Muscle of leg (tissue), 16 donors: ENCODE measurements at places on chromosomes 13 and 19.

DNA sequence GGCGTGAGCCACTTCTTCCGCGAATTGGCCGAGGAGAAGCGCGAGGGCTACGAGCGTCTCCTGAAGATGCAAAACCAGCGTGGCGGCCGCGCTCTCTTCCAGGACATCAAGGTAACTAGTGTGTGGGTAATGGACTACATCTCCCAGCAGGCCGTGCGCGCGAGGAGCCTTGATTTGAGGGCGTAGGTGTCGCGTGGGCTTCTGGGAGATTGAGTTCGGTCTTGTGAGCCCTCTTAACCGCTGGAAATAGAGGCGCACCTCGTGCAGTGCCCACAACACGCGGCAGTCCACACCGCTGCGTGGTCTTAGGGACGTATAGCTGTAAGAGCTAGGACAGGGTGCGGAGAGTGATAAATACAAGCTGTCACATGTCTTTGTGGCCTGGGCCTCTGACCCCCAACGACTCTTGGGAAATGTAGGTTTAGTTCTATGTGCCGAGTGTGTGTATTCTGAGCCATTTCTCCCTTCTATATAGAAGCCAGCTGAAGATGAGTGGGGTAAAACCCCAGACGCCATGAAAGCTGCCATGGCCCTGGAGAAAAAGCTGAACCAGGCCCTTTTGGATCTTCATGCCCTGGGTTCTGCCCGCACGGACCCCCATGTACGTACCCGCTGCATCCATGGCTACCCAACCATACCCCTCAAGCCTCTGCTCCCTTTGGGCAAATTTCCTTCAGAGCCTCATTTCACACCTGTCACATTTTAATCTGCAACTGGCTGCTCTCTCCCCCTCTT is 864 bp downstream of the FTL start:
- peak; percentile 95 for DNase-seq

- DNase-seq, result peak; percentile 3
These were observed 1.3 kb upstream of the ZNF30 start for GRCh38 chr19:34925278-34925855.

- DNase-seq, result no peak
These were observed 22.2 kb downstream of the DCLK1 start for GRCh38 chr13:36108954-36109353.

DNA sequence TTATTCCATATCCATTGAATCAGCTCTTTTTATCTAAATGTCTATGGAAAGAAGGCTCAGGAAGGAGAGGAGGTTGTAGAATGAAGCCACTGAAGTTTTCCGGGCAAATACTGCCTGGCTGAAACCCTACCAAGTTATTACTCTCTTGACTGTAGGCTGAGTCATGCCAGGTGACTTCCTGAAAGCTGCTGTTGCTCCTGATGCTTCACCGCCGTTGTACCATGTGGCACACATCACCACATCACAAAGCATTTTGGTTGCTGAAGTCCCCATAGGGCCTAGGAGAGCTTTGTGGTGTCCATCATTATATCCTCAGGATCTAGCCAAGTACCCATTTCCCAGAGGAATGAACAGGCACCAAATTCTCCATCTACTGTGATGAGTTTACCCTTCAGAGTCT is 11.1 kb upstream of the TDRD12 start:
- no peak for DNase-seq

GRCh38 chr19:30431591-30431990 is 59.4 kb downstream of the ZNF536 start:
- no peak for DNase-seq

- DNase-seq, result peak; percentile 57
These were observed 8.7 kb downstream of the SBK2 start for GRCh38 chr19:55528030-55528803.

GRCh38 chr13:60407095-60407494 is 10.1 kb downstream of the TDRD3 start:
- DNase-seq, result no peak

GRCh38 chr13:112795277-112795676 is 105.4 kb downstream of the ATP11A start:
- no peak for DNase-seq

DNA sequence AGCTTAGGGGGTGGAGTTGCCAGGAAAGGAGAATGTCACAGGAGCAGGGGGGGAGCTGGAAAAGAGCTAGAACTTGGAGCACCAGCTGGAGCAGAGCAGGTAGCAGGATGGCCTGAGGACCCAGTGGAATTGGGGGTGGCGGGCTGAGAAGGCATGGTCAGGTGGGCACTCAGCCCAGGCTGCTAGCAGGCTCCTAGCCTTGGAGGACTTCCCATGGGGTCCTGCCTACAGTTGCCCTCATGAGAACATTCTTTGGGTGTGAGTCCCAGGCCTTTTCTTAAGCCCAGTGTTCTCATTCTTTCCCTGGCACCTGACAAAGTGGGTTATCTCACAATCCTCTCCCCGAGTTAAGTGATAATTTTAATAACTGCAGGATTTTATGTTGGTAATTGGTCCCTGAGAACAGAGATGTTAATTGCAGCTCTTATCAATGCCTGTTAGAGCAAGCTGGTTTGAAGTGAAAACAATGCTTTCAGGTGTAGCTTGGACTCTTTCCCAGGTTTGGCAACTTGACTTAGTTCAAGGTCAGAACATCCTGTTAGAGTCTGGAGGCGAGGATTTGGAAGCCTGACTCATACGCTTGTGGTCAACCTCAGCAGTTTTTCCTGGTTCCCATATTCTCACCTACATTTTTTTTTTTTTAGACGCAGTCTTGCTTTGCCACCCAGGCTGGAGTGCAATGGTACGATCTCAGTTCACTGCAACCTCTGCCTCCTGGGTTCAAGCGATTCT is 18.1 kb upstream of the OLFM4 start:
- DNase-seq, result no peak

- DNase-seq, result no peak
These were observed 196.5 kb upstream of the TSHZ3 start for GRCh38 chr19:31545777-31546176.

- no peak for DNase-seq
These were observed 27.7 kb downstream of the EFNB2 start for GRCh38 chr13:106507560-106508274.

DNA sequence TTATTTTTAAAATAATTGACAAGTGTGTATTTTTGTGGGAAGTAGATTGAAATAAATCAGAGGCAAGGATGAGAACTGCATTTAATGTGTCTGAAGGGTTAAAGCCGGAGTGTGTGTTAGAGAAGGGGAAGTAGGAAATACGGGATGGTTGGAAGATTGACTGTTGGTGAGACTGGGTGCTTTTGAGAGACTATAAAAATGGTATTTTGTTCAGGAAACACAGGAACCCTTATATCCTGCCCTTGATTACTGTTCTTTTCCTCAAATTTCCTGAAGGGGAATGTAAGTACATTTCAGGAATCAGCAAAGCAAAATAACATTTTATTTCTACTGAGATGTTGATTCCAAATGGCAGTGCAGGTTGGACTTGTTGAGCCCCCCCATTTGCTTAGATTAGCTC is 15.1 kb downstream of the IFT88 start:
- no peak for DNase-seq

GRCh38 chr13:78239714-78240113 is 321.1 kb upstream of the EDNRB start:
- DNase-seq, result no peak

GRCh38 chr13:55577082-55577846 is 1563.5 kb upstream of the PRR20A start:
- peak; percentile 19 for DNase-seq

DNA sequence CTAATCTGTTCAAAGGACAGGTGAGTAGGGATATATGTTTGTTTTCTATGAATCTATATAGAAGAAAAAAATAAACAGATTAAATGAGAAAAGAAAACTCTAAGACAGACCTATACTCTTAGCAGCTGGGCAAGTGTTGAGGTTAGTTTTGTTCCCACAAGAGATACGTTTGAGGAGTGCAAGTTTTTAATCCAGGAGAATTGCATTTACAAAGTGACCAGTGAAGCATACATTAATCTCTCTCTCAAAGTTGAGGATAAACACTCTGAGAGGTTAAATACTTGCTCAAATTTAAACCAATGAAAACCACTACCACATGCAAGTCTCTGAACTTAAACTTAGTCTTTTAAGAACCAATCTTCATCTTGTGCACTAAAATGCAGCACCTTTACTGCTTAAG is 930.5 kb upstream of the MIR17HG start:
- DNase-seq, result no peak

GRCh38 chr19:29645911-29646310 is 19.4 kb upstream of the PLEKHF1 start:
- no peak for DNase-seq

GRCh38 chr13:40665126-40666044 is 1.1 kb downstream of the FOXO1 start:
- peak; percentile 67 for DNase-seq

- no peak for DNase-seq
These were observed 498 bp upstream of the RBM26 start for GRCh38 chr13:79406597-79406908.

DNA sequence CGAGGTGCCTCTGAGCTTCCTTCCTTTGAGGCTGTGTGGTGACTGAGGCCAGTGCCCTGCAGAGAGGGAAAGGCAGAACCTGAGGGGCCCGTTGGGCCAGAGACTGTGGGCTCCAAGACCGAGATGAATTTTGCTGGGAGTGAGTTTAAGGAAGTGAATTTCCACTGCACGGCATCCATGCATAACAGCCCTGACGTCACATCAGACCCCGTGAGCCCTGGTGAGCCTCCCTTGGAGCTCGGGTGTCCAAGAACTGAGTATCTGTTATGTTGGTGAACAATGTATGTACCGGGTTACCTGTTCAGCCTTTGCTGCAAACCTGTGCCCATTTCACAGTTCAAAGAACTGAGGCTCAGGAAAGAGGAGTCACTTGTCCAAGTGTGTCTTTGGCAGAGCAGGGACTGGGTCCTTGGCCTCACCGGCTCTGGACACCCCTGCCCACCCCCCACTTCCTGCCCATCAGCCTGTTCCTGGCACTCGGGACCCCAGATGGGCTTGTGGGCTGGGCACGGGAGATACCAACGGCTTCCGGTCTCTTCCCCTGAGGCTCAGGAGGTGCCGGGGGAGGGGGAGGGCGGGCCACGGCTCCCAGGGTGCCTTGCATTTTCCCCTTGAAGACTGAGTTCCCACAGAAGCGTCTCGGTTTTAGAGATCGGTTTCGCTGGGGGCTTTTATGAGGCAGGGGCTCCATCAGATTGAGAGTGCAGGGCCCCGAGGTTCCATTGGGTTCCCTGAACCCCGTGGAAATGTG is 33.7 kb downstream of the NFILZ start:
- no peak for DNase-seq

GRCh38 chr13:32535115-32535514 is 3.5 kb downstream of the N4BP2L2 start:
- DNase-seq, result peak; percentile 17

DNA sequence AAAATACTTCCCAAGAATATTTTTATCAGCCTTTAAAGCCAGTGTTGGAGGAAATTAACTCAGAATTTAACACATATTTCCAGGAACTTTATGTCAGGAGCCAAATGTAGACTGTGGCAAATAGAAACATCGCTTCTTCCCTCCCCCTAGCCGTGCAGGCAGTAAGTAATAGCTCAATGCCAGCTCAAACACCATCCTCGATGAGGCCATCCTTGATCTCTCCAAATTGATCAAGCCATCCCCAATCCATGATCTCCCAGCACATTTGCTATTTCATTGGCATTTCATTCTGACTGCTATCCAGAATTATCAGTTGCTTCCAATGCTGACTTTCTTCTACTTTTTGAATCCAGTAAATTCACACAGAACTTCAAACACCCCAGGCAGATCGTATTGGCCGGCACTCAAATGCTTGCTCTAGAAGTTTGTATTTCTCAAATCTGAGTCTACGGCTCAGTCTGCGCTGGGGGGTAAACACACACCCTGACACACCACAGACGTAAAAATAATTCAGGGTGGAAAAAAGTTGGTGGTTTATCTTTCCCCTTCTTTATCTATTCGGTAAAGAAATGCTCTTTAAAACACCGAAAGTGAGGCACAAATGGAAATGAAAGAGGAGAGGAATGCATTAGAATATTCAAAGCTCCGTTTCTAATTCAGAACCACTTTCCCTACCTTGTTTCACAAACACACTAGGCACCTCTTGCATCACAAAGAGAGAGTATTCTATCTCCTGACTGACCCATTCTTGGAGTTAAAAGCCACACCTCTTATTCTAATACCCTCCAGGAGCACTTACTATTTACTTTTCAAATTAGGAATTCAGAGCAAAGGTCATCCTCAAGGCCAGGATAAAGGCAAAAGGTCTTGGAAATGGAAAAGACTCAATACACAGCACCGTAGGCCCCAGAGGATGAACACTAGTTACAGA is 991 bp downstream of the OBI1 start:
- DNase-seq, result no peak

DNA sequence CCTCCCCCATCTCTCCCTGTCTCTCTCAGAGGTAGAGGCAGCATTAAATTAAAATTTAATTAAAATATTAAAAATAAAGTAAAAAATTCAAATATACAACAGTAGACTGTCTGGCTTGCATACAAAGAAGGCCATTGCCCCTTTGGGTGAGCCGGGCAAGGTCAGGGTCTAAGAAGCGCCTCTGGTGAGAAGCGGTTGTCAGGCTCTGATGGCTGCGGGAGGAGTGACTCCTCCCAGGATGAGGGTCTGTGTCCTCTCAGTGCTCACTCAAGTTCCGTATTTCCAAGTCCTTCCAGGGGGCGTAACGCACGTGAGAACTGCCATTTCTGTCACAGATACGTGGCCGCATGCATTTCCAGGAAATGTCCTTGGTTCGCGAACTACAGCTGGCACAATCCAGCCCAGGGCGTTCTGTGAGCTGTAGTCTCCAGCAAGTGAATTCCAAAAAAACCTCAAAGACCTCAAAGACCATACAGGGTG is 737 bp upstream of the ZNF181 start:
- peak; percentile 91 for DNase-seq

DNA sequence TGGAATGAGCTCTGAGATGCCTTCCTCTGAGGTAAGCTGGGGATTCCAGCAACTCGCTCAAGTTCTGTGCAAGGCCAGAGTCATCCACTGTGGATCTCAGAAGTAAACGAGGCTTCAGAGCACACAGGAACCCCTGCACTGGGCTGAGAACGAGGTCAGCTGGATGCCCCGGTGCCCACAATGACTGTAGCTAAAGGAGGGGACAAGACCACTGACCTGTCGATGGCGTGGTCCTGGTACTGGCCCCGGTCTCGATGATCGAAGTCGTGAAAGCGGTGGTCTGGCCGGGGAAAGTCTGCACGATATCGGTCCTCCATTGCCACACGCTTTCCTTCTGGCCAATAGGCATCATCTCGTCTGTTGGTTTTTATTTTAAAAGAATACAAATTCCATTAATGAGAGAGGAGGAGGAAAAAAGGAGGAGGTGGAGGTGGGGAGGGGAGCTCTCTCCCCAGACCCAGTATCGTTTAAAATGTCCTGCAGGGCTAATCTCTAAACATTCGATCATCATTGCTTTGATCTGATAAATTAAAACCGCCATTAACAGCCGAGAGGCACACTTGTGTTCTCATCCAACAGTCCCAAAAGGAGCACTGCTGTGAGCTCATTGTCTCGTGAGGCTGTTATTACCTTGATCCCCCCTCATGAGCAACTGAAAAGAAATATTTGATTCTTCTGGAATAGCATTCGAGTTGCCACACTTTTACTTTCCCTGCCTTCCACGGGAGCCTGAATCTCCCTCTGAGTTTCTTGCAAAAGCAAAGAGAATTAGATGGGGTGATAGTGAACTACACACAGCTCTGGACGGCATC is 25.0 kb upstream of the TINCR start:
- no peak for DNase-seq

- DNase-seq, result peak; percentile 94
These were observed 6.0 kb downstream of the AP1M2 start for GRCh38 chr19:10580979-10581631.
